ENCODE measurements at places on chromosomes 5 and 9.

GRCh38 chr5:12237837-12238575 is 333.8 kb upstream of the CTNND2 start:
- no peak for DNase-seq

DNA sequence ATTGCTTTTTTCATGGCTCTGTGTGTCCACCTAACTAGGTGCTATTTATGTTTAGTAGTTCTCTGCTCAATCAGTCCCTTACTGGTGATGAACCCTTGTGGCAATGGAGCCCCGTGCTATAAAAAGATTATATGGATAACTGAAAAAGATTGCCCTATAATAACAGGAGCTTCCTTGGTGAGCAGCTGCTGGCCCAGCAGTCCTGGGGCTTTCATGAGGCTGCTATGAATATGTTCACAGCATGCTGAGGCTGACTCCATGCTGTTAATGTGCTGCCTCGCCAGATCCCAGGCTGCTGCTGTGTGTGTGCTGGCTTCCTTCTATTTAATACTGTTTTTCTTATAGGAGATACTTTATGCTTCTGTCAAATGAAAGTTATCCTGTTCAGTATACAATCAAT is 357.5 kb downstream of the TAF11L14 start:
- no peak for DNase-seq

DNA sequence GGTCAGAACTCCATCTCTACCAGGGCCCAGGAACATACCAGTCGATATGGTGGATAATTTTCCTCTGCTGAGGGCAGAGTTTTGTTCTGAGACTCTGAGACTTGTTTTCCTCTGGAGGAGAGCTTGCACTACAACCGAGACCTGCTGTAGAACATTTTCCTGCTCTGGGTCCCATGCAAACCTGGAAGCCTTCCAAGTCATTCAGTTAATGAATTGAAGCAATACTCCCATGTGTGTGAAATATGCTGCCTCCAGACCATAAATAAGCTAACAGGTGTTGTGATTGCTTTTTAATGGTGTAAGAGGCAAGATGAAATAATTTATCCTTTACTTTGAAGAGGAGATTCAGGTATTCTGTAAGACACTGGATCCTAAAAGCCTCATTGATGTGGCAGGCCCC is 372.8 kb downstream of the TMEM167A start:
- DNase-seq: no peak

GRCh38 chr5:674630-675011 is 18.5 kb downstream of the TPPP start:
- no peak for DNase-seq

DNA sequence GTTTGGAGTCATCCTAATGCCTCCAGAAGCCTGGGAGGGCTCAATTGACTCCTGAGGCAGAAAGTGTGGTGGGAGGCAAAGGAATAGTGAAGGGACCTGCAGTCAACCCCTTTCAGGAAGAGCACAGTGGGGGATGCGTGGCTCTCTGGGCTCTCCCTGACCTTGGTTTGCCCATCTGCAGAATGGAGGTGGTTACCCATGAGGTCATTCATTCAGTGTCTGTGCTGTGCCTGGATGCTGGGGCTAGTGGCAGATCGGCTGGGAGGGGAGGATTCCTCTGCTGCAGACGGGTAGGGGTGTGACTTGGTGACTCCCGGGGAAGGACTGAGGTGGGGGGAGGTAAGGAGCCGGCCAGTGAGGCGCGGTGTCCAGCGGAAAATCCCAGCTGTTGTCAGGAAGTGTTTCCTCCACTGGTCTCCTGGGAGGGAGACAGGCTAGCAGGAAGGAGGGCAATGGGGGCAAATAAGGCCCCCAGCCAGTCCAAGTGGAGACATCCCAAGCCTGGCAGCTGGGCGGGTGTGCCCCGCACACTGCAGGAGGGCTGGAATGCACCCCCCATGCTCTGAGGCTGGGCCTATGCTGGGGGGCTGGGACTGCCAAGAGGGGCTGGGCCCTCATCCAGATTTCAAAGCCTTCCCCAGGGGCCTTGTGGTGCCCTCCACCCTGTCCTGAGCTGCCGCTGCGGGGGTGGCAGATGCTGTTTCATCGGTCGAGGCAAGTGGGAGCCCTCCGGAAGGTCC is 10.9 kb downstream of the CXXC5 start:
- no peak for DNase-seq

DNA sequence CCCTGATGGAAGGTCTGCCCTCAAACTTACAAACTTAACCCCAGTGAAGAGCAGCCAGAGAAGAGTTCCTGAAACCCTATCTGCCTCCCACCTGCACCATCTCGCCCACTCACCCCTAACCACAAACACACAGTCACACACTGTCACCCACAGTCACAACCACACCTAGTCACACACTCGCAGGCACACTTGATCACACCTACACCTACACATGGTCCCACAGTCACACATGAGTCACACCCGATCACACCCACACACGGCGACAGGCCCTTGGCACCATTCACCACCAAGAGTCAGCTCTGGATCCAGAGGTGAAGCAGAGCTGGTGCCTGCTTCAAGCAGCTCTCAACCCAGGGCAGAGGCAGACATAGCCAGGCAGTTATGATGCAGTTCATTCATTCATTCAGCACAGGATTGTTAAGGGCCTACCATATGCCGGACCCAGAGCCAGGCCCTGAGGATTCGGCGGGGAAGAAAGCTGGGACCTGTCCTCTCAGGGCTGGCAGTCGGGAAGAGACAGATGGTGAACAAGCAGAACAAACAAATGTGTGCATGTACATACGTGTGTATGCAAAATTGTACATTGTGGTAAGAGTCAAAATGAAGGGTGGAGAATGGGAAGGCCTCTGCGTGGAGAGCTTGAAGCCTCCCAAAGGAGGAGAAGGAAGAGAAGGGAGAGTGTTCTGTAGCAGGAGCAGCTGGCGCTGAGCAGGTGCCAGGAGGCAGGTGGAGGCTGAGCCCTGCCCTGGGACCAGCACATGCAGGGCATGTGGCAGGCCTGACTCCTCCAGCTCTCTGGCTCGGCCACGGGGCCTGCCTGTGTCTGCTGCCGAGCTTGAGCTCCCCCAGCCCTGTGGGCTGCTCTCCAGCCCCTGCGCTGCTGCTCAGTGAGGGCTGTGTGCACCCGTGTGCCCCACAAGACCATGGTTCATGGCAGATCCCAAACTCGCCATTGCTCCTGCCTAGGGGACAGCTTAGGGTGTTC is 6.4 kb downstream of the TSPAN17 start:
- no peak for DNase-seq

DNA sequence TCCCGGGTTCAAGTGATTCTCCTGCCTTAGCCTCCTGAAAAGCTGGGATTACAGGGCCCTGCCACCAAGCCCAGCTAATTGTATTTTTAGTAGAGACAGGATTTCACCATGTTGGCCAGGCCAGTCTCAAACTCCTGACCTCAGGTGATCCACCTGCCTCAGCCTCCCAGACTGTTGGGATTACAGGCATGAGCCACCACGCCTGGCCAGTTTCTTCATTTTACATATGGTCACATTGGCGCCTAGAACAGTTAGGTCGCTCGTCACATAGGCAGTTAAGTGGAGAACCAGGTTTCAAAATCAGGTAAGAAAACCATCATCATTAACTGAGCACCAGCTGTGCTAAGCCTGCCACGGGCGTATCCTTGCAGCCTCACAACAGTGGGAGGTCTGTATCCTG is 36.1 kb downstream of the OLFML2A start:
- no peak for DNase-seq

DNA sequence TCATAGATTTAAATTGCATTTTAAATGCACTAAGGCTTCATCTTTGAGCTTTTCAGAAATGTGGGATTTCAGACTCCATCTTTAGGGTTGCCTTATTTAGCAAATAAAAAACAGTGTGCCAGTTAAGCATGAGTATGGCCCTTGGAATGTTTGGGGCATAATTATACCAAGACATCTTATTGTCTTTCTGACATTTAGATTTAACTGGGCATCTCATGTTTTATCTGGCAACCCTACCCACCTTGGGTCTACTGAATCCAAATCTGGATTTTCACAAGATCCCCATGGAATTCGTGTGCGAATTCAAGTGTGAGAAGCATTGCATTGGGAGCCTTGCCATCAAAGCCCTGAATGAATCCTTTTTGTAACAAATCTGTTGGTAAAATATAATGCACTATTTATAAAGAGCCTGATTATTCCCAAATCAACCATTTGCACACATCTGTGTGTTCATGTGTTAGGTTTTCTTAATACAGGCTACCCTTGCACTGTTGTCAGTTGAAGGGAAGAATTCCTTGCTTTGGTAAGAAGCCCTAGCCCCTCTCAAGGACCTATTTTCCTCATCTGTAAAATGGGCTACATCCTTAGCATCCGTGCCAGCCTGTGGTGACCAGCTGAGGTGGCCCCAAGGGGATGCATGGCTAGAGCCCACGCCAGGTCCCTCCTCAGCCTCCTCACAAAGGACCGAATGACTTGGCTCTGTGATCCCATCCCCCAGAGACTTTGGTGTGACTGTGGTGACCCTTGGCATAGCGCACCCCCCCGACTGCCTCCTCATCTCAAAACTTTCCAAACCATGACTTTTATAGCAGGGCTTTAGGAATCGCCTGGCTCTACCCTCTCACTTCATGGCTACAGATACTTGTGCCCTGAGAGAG is 8.1 kb downstream of the GSN start:
- DNase-seq: no peak

- DNase-seq: no peak
These were observed 296 bp downstream of the ZSWIM6 start for GRCh38 chr5:61332358-61332749.

- DNase-seq: no peak
These were observed 64.2 kb upstream of the ECM2 start for GRCh38 chr9:92599938-92600461.

DNA sequence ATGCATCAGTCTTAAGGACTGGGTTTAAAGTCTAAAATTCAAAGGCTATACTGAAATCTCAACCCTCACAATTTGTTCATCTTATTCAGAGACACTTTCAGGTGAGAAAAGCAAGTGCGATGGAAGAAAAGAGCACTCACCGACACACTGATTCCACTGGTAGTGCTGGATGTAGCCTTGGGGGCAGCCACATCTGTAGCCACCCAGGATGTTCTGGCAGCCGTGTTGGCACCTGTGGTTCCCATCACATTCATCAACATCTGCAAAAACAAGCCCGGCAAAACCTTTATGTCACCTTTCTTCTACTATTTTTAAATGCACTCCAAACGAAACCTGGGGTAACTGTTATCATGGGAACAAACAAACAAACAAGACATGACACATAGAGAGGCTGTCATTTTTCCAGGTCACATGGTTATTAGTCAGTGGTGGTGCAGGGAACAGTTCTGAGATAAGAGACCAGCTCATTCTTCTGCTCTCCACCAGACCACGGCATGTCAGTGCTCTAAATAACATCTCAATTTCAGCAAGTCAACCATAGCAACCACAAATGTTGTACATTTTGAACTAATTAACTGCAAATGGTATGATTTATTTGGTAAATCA is 188.4 kb downstream of the SLC12A2 start:
- DNase-seq: no peak

- no peak for DNase-seq
These were observed 1.3 kb downstream of the SEC16A start for GRCh38 chr9:136481558-136481957.

GRCh38 chr5:178274781-178275537 is 42.4 kb upstream of the PHYKPL start:
- no peak for DNase-seq

- DNase-seq: no peak
These were observed 11.3 kb downstream of the OXCT1 start for GRCh38 chr5:41858890-41859289.

GRCh38 chr9:126612813-126613641 is 701 bp upstream of the LMX1B start:
- DNase-seq: no peak

- DNase-seq: no peak
These were observed 95.2 kb upstream of the CAST start for GRCh38 chr5:96566833-96567587.
